ENCODE measurements at places on chromosomes 4 and X.

DNA sequence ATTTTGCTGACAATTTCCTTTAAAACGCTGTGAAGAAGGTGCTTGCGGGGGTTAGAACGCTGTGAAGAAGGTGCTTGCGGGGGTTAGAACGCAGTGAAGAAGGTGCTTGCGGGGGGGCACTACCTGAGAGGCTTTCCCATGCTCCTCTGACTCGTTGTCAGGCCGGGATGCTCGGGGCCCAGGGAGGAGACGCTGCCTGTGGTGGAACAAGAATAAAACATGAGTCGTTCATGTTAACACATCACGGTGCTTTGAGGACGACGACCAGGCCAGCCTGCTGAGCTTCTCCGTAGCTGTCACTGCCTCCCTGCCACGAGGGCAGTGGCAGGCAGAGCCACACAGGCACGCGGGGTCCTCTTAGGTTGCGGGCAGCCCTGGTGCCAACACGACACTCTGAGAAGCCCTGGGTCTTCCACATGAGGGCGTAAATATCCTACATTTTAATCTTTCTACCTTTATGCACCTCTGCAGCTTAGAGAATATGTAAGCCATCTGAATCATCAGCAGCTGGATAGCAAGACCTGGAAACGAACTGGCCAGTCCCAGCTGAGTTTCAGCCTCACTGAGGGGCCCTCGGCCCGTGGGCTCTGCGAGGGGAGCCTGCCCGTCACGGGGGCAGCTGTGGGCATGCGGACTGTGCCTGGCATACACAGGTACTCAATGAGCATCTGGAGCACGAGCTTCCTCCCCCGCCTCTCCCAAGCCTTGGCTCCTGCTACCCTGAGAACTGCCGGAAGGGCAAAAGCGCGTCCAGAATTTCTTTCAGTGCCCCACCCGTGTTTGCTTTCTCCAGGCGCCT is 47.0 kb downstream of the FGFRL1 start:
- no peak for DNase-seq

DNA sequence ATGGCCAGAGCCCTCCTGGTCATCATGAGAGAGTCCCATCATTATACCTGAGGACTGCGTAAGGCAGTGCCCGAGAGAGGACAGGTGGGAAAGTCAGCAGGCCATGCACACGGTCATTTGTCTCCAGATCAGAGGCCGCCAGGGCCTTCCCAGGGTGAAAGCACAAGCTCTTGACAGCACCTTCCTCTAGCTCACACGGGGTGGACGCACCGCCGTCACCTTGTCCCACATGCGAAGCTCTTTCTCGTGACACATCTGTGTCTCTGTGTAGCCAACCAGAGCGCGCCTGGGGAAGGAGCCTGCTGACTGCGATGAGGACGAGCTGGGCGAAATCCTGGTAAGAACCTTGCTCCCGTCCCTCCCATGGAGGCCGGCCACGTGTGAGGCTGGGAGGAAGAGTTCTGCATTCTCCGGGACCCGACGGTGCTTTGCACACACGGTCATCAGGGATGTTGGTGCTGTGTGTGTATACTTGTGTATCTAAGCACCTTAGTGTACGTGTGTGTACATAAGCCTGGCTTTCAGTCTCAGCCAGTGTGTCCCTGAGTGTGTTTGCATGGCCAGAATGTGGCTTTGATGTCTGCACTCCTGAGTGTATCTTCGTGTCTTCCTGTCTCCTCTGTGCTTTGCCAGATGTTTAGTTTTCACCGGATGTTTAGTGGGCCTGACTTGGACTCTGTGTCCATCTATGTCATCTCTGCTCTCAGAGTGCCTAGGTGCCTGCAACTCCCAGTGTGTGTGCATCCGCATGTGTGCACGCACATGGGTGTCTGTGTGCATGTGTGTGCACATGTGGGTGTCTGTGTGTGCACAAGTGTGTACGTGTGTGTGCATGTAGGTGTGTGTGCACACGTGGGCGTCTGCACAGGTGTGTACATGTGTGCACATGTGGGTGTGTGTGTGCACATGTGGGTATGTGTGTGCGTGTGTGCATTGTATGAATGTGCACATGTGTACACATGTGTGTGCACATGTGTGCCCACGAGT is 15.1 kb downstream of the ATP5ME start:
- no peak for DNase-seq

DNA sequence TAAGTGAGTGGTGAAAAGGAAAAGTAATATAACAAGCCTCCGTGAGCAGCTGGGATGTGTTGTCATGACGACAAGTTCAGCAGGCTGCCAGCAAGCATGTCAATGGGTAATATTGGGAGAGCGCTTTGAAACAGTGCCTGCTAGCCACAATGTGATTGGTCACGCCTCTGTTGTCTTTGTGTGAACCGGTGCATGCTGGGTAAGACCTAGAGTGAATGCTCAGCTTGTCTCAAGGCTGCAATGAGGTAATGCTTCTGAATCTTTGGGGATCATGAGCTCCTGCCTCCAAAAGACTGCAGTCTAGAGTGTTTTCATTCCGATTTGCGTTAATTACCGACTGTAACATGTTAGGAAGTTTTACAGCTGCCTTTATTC is 54.9 kb downstream of the STOX2 start:
- no peak for DNase-seq

DNA sequence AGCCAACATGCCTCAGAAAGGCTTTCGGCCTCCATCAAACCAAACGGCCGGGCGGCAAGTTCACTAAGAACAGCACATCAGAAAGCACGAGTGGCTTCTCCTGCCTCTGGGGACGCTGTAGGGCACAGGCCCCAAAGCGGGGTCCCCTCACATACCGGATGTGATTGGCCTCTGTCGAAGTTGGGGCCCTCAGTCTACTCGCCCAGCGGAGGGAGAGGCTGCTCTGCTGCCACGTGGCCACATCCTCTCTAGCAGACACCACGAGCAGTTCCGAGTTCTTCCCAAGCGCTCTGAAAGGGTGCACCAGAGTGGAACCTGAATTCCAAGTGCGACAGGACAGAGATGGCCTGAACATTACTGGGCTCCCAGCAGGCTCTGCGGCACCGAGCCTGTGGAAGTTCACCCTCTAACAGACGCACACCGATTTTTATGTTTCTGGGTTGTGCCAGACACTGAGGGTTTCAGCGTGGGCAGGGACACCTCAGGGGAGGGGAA is 21.1 kb downstream of the NOP14 start:
- DNase-seq: no peak

DNA sequence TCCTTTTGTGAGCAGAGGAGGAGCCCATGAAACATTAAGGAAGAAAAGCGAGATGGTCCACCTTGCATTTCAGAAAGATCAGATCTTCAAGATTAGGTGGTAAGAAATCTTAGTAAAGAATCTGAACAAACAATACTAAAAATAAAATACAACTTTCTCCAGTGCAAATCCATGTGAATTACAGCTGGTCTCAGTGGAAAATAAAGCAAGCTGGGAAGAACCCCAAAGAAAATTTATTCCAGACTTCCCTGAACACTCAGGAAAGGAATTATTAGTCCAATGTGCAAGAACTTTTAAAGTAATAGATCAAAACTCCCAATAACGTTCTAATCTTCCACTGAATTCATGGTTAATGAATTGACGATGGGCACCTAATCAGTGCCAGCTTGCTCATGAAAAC is 37.3 kb upstream of the C1QTNF7 start:
- DNase-seq: no peak

DNA sequence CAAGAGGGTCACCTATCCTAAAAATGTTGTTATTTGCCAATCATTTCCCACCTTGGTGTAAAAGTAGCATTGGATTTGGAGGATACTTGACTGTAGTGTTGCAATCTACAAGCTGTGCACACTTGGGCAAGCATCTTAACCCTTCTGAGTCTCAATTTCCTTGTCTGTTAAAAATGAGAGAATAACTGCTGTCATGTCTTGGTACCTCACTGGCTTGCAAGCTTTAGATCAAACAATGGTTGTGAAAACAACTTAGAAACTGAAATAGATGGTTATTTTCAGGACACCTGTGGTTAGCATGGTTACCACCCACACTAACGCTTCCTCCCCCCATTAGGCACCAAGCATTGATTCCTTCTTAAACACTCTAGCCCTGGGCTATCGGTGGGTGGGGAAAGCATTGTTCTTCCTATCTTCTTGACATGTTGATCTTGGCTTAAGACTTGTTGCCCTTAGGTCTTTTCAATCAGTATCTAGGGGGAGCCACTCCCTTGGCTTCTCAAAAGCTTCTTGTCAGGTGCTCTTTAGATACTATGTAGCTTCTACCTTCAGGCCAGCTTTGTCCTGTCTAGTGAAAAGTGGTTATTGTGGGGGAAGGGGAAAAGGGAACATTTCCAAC is 10.6 kb upstream of the AMOT start:
- no peak for DNase-seq

DNA sequence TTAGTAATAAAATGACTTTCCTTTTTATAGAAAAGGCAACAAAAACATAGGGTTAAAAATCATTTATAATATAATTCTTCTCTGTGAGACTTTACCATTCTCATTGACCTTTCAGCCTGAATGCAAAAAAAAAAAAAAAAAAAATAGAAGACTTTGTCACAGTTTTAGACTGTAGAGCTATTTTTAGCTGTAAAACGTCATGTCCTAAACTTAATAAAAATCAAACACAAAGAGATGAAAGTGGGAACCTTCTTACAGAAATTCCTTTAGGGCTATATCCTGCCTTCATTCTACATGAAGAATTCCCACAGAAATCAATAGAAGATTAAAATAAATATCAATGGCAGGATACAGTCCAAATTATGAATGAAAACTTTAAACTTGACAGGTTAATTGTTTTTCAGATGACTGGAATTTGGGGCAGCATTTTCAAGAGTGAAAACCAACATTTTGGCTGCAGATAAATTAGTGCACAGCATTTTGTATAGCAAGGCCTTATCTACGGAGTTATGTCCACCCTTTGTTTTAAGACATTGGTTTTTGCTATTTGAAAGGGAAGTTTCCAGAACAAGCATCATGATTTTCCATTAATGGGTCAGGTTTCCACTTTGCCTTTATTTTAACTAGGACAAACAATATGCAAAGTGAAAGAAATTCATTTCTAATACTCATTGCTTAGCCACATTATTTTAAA is 219.5 kb downstream of the SPCS3 start:
- DNase-seq: no peak

GRCh38 chr4:177182728-177183127 is 126.9 kb upstream of the NEIL3 start:
- no peak for DNase-seq

GRCh38 chrX:40003428-40004245 is 94.1 kb downstream of the BCOR start:
- no peak for DNase-seq

GRCh38 chr4:137531986-137532868 is at the start of gene PCDH18:
PCDH18 (minus strand) TSS chr4:137532494; CDS start chr4:137532088, 406 bp downstream.
- DNase-seq: peak; percentile 76

GRCh38 chr4:56680266-56680665 is 830 bp downstream of the HOPX start:
- no peak for DNase-seq

DNA sequence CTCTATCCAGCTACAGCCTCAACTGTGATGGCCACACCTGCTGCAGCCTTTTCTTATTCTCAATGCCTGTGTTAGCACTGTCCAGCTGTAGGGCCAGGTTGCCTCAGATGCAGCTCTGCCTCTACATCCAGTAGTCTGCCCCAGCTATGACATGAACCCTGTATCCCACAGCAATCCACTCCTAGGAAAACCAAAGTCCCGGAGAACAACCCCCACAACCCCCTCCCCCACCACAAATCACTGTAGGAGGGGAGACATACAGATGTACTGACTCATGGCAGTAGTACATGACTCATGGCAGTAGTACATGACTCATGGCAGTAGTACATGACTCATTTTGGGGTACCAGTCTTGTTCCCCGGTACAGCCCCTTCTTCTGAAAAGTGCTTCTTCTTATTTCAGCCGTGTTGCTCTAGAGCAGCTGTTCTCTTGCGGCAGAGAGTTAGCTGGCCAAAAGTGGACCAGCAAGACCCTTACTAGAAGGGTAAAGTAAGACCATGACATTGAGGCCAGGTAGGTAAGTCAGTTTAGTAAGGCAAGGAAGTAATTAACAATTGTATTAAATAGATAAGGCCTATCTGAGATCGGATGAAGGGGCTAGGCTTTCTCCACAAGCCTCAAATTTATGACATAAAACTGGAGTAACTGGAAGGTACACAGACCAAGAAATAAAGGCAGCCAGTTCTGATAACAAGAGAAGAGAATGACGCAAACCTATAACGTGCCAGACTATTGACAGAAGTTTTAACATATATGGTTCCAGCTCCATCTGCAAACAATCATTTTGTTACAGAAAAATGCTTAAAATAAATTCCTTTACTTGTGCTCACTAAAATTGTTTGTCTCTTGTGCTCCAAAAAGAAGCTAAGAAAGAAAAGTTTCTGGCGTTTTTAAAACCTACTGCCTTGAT is 221.4 kb downstream of the TACR3 start:
- DNase-seq: peak; percentile 16

- DNase-seq: peak; percentile 48
Observed at GRCh38 chr4:70714079-70714887, 7.5 kb upstream of the RUFY3 start.

- peak; percentile 53 for DNase-seq
Observed at GRCh38 chr4:176753049-176753448, 39.7 kb downstream of the VEGFC start.

- DNase-seq: no peak
Observed at GRCh38 chrX:67105758-67106116, 438.1 kb upstream of the AR start.

DNA sequence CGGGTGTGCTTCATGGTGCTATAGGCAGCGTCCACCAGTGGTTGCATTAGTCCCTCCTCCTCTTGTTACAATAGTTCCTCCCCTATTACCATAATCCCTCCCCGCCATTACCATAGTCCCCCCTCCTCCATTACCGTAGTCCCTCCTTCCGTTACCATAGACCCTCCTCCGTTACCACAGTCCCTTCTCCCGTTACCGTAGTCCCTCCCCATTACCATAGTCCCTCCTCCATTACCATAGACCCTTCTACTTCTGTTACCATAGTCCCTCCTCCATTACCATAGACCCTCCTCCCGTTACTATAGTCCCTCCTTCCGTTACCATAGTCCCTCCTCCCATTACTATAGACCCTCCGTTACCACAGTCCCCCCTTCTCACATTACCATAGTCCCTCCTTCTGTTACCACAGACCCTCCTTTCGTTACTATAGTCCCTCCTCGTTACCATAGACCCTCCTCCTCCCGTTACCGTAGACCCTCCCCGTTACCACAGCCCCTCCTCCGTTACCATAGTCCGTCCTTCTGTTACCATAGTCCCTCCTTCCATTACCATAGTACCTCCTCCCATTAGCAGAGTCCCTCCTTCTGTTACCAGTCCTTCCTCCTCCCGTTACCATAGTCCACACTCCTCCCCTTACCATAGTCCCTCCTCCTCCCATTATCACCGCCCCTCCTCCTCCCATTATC is 129.6 kb downstream of the DHRSX start:
- no peak for DNase-seq

- DNase-seq: no peak
Observed at GRCh38 chrX:70012756-70013155, 37.0 kb downstream of the AWAT2 start.

- no peak for DNase-seq
Observed at GRCh38 chrX:125940985-125941384, 225.1 kb downstream of the DCAF12L2 start.
